Stimulated activated CD4-positive, alpha-beta T cell treated with anti-CD3 and anti-CD28 coated beads, Interleukin-1b, Interleukin-23, amount 100 ng/mL, for 1 hour (primary cell): ENCODE measurements at places on chromosomes 1 and 21.

GRCh38 chr21:16535102-16535422 lies 805.3 kb downstream of the USP25 start:
- DNase-seq: no peak

DNA sequence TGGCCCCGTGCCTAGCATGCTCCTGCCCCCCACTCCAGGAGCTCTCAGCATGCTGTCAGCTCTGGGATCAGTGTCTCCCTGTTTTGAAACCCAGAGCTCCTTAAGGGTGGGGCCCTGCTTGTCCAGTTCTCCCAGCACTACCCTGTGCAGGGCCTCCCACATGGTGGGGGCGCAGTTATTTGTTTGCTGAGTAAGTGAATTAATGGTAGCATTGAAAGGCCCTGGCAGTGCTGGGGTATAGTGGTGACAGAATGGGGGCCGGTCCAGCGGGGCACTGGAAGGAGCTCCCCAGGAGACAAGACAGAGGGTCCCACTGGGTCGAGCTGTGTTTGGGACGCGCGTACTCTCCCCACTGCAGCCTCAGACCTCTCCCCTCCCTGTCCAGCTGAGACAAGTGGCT lies 99.9 kb downstream of the NPHP4 start:
- DNase-seq: no peak

DNA sequence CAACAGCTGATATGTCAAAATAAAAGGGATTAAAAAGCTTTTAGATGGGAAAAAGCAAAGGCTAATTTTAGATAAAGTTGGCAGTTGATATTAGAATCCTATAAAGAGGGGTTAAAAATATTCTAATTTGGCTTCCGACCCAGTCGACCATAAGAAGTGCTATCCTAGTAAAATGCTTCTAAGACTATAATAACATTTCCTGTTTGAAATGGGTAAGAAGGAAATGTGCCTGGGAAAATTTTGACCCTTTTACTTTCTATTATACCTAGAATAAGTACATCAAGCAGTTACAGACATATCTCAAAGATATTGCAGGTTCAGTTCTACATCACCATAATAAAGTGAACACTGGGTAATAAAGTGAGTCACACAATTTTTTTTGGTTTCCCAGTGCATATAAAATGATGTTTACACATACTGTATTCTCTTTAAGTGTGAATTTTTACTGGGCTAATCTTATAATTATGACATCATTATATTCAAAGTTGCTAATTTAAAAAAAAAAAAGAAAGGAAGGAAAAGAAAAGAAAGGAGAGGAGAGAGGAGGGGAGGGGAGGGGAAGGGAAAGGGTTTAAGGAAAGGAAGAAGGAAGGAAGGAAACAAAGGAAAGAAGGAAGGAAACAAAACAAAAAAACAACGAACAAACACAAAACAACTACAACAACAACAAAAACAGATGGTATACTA lies 308.2 kb upstream of the NR5A2 start:
- DNase-seq: no peak

DNA sequence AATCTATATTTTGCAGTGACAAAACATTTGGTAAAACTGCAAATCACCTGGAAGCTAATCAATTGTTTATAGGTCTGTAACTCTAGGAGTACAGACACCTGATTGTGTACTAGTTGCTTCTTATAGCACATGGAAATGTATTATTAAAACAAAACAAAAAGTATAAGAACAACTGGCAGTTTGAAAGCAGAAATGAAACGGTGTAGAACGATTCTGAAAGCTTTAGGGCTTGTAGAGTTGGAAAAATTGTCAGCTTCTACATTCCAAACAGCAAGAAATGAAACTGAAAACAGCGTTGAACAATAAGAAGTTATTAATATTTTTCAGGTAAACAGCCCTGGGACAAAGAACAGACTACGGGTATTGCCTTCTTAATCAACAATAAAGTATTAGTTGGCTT lies 273.3 kb downstream of the OLFM3 start:
- no peak for DNase-seq

- no peak for DNase-seq
Observed at GRCh38 chr1:240254778-240255291, 163.2 kb downstream of the FMN2 start.

DNA sequence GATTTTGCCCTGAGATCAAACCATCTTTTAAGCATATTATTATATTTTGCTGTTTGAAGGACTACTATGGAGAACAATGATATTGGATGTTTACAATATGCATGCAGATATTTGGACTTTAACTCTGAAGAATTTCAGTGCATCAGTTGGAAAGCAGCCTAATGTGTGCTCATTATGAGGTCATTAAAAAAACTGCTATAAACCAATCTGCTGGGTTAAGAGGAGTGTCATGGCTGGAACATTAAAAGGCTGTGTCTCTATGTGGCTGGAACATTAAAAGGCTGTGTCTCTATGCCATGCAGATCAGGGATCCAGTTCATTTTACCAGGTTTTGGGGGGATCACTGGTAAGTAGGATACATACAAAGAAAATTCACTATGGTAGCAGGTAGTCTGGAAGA lies 77.6 kb downstream of the SPATA46 start:
- no peak for DNase-seq

- peak; percentile 36 for DNase-seq
Observed at GRCh38 chr1:207822602-207823451, 71.0 kb downstream of the CD46 start.

DNA sequence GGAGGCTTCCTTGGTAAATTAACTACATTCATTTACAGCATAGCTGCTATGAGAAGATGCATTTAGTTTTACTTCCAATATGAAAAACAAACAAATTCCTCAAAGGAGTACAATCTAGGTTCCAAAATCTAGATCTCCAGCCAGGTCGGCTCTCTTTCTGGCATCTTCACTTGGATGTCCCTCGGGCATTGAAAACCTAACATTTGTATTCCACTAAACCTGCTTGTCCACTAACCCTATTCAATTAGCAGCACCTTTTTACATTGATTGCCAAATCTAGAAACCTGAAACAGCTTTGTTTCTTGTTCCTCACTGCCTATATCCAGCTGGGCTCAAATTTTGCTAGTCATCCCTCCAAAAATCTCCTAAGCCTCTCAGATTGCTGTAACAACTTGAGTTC lies 14.3 kb upstream of the CXADR start:
- DNase-seq: no peak

DNA sequence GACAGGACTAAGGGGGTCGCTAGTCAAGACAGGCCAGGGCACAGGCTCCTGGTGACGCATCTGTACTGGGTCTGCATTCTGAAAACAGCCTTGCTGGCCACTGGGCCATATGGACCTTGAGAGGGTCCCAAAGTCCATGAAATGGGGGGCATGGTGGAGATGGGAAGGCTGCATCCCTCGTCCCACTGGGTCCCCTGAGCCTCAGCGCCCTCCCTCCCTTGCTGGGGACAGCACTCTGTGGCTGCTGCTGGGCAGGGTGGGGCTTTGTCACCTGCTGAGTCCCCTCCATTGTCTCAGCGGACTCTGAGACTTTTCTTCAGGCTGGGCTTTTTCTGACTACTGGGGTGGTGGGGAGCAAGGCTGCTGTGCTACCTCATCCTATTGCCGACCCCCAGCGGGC lies 205.2 kb downstream of the RHOU start:
- no peak for DNase-seq

- DNase-seq: no peak
Observed at GRCh38 chr1:201264554-201264953, 18.8 kb upstream of the PKP1 start.

DNA sequence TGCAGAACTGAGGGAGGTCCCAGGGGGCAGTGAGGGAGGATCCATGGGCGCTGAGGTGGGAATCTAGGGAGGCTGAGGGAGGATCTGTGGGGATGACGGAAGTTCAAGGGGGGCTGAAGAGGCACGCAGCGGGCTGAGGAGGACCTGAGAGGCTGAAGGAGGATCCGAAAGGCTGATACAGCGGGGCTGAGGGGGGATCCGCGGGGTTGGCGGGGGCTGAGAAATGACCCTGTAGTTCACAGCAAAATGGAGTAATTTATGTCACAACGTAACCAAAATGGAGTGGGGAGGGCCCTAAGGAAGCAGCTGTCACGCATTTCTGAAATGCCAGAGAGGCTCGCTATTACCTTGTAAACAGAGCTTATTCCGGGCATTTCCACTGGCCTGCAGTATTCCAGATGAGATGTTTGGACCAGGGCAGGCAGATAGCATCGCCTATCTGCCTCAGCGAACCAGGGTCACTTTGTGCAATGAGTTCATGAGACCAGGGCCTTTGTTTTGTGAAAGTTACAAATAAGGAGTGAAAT lies 926 bp upstream of the MRPL55 start:
- no peak for DNase-seq

DNA sequence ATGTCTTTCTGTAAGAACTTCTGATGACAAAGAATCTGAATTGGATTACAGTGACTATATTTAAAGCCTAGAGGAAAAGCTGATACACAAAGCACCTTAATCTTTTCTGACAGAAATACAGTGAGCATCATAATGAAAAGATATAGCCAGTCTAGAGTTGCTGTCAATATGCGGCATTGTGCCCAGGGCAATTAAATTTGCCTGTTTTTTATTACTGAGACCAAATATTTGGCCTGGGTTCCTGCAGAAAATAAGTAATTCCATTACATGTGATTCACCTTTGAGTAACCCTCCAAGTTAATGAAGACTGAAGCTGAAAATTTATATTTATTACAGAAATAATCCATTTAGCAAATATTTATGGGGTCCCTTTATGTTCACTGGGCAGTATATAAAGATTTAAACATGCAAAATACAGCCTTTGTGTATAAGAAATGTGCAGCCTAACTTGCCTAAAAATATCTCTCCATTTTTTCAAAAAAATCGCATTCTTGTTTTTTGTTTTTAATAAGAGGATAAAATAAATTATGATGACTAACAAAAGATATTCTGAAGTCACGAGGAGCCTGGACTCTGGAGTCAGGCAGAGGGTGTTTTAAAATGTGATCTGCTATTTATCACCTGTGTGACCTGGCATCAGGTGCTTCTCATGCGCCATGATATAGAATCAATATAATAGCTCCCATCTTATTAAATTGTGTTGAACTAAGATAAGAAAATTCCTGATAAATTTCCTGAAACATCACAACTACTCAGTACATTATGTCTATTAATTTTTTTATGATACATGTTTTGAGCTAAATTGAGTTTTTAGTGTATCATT lies 83.6 kb downstream of the SGIP1 start:
- DNase-seq: no peak

GRCh38 chr1:150192012-150192411 lies 42.3 kb downstream of the PLEKHO1 start:
- DNase-seq: no peak

- no peak for DNase-seq
Observed at GRCh38 chr1:167898578-167899222, 15.2 kb downstream of the ADCY10 start.

DNA sequence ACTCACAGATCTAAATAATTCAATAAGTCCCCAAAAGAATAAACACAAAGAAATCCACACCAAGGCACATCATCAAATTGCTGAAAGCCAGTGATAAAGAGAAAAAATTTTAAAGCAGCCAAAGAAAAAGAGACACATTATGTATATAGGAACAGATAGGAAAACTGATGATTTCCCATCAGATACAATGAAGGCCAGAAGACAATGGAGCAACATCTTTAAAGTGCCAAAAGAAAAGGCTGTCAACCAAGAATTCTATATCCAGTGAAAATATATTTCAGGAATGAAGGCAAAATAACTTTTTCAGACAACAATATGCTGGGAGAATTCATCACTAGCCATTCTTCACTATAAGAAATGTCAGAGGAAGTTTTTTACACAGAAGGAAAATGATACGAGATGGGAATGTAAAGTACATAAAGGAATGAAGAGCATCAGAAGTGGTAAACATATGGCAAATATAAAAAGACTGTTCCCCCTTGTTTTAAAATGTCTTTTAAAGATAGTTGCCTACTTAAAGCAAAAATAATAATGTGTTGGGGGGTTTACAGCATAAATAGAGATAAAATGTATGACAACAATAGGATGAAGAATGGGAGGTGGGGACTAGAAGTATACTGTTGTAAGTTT lies 9.4 kb upstream of the MYOG start:
- DNase-seq: no peak

DNA sequence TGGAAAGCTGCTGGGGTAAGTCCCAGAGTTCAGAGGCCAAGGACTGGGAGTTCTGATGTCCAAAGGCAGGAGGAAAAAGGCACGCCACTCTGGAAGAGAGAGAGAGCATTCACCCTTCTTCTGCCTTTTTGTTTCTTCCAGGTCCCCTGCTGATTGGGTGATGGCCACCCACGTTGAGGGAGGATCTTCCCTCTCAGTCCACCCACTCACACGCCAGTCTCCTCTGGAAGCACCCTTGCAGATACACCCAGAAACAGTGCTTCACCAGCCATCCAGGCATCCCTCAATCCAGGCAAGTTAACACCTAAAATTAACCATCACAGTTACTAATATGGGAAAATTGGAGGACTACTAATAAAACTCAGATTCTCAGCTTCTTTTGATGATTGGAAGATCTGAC lies 66.1 kb upstream of the PARP1 start:
- DNase-seq: no peak

- no peak for DNase-seq
Observed at GRCh38 chr1:117832453-117832852, 97.0 kb downstream of the GDAP2 start.

GRCh38 chr1:208343226-208343625 lies 99.0 kb upstream of the PLXNA2 start:
- DNase-seq: no peak

GRCh38 chr1:108038653-108039236 lies 73.8 kb upstream of the VAV3 start:
- no peak for DNase-seq

GRCh38 chr1:230335861-230336522 lies 90.1 kb downstream of the PGBD5 start:
- no peak for DNase-seq

DNA sequence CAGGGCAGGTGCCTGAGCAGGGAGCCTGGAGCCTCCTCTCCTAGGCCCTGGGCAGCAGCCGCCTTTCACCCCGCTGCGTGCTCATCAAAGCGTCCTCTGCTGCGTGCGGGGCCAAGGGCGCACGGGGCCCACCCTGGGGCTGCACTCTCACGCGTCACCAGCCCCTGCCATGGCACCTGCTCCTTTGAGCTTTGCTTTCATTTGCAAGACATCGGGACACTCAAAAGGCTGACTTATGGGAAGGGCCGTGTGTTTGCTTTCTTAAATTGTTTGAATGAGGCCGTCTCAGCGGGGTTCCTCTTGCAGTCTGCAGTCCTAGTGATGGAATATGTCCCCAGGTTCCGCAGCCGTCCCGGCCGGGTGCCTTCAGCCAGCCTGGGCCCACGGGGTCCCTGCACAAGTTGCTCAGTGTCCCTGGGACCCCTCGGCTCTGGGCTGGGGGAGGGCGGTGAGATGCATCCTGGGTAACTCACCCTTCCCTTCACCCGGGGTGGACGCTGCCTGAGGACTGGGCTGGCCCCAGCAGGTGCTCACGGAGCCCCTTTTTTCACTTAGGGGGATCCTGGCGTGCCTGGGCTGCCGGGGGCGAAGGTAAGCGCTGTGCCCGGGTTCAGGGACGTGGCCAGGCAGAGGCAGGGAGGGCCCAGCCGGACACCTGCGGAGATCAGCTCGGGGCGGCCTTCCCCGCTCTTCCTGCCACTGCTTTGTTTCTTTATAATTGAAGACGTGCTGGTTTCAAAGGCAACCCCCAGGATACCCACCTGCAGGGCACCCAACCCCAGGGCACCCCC lies 53.1 kb downstream of the SLC19A1 start:
- no peak for DNase-seq
